Inflammatory macrophage treated with lipopolysaccharide for 1 hour (primary cell): ENCODE measurements at places on chromosomes 4 and X.

GRCh38 chrX:151711787-151712186 lies 4.0 kb upstream of the FATE1 start:
- no peak for DNase-seq

- no peak for DNase-seq
Measured at GRCh38 chr4:14769993-14770392, 232.3 kb upstream of the CPEB2 start.

GRCh38 chr4:121304893-121305292 lies 75.9 kb downstream of the QRFPR start:
- DNase-seq, result no peak

- peak; percentile 82 for DNase-seq
Measured at GRCh38 chr4:78656968-78657445, 105.4 kb downstream of the ANXA3 start.

- no peak for DNase-seq
Measured at GRCh38 chr4:107380190-107380589, 339.8 kb downstream of the PAPSS1 start.

GRCh38 chr4:54908763-54909162 lies 216.6 kb downstream of the KDR start:
- no peak for DNase-seq

DNA sequence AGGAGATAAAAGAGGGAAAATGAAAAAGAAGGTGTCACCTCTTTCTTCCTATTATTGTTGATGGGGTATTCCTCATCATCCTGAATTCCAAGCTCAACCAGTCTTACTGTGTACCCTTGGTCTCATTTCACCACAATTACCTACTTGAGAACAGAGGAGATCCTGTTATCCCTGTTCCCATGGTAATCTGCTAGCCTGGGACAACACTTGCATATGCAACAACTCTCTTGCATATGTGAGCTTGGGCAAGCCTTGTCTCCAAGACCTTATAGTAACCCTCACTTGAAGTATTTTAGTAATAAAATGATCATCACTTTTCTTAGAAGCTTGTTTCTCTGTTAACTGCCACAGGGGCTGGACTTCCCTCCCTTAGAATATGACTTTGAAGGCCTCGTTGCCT lies 253.7 kb downstream of the NAP1L3 start:
- DNase-seq, result no peak
